ENCODE measurements at places on chromosomes 13 and 19. TPM values are rescaled to one million over a fixed set of nuclear protein-coding genes. Genes with fewer than 3 reads are reported as not detected.
A peak's percentile ranks its signal among the peaks of the same experiment; 100 is the strongest.

The PRR12 gene
- total RNA-seq: 2.7 TPM

The ZNF850 gene
- total RNA-seq: 1.2 TPM

The ADGRE2 gene
- not detected for total RNA-seq

The MATK gene
- total RNA-seq: not detected

The UPK1A gene
- total RNA-seq: not detected

DNA sequence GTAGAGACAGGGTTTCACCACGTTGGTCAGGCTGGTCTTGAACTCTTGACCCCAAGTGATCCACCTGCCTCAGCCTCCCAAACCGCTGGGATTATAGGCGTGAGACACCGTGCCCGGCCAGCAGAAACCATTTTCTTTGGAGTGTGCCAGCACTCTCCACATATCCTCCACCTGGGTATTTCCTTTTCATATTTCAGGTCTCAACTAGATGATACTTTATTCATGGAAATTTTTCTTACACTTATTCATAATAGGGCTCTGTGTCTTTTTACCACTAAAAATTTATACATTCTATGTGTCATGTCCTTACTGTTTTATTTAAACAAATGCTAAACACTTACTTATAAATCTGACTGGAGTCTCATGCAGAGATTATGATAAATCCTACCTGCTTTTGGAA is 305.9 kb downstream of the PCDH20 start:
- H3K27me3 ChIP-seq: no peaks in the 10 kb centered on the region
- no peaks in the 10 kb centered on the region for H3K4me1 ChIP-seq
- H3K4me3 ChIP-seq: no peak overlapping the region
- DNase-seq: no peak
- H3K36me3 ChIP-seq: no peaks in the 10 kb centered on the region
- H3K27ac ChIP-seq: no peak overlapping the region

DNA sequence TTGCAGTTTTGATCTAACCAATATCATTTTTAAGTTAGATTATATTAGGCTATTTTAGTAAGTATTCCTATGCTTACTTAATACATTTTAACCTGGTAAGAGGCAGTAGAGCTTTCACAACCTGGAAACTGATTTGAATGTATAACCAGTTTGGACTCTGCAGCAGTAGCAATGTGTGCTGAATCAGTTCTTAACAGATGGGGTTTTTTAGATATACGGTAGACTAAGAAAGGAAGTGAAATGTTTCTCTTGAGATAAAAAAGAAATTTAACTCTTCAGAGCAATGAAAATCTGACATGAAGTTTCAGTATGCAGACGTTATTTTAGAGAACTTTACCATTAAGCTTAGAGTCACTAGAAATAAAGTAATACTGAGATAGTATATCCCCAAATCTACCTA is 2.7 kb downstream of the NBEA start:
- no peak overlapping the region for H3K4me3 ChIP-seq
- no peaks in the 10 kb centered on the region for H3K27me3 ChIP-seq
- H3K36me3 ChIP-seq: no peaks in the 10 kb centered on the region
- H3K4me1 ChIP-seq: no peaks in the 10 kb centered on the region

DNA sequence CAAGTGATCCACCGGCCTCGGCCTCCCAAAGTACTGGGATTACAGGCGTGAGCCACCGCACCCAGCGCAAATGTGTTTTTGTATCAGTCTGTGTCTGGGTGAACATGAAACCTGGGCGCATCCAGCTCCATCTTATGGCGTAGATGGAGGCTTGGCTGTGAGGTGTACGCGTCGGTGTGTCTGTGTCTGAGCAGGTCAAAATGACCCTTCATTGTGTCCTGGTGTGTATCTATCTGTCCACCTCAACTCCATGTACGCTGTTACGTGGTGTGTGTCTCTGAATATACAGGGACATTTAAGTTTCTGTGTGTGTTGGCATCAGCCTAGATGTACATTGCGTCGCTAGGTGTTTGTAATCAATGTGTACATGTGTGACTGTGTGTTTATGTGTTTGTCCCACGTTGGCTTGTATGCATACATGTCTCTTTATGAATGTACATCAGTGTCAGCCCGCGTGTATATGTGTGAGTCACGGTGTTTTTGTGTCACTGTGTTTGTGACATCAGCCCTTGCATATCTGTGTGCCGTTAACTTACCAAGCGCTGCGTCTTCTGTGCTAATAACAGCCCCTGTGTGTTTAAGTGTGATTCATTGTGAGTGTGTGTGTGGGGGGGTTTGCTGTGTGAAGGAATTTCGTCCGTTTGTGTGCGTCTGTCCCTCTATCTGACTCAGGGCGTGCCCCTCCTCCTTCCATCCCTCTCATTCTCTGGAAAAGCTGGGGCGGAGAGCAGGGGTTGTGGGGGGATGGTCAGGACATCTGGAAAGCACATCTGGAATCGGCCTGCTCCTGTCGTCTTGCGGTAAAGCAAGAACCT is 6.4 kb downstream of the AXL start:
- peak overlapping the region; percentile 92 for H3K27ac ChIP-seq
- peak; percentile 99 for DNase-seq
- H3K4me1 ChIP-seq: peaks cover 63% of the 10 kb centered on the region
- H3K4me3 ChIP-seq: peak overlapping the region; percentile 56

DNA sequence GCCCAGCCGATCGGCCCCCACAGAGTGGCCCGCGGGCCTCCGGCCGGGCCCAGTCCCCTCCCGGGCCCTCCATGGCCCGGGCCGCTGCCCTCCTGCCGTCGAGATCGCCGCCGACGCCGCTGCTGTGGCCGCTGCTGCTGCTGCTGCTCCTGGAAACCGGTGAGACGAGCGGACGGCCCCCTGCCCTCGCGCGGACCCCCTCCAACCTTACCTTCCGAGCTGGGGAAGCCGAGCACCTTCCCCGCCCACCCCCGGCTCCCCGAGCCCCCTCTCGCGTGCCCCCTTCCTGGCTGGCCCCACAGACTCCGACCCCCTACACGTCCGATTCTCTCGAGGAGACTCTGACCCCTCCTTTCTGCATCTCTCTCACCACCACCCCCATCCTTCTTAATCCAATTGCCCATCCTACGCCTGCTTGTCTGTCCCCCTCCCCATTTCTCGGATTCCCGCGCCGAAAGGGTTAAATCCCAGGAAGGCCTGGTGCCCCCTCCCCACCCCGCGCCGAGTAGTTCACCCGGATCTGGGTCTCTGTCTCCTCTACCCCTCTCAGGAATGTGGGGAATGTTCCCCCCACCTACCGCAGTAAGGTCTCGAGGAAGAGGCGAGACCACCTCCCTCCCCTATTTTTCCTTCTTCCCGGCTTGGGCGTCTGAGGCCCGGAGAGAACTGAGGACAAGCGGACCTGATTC is 502 bp downstream of the NECTIN2 start:
- peak overlapping the region; percentile 76 for H3K27ac ChIP-seq
- peak overlapping the region; percentile 95 for H3K4me3 ChIP-seq
- peak; percentile 44 for DNase-seq
- no peaks in the 10 kb centered on the region for H3K36me3 ChIP-seq
- H3K27me3 ChIP-seq: no peaks in the 10 kb centered on the region
- peaks cover 17% of the 10 kb centered on the region for H3K4me1 ChIP-seq

DNA sequence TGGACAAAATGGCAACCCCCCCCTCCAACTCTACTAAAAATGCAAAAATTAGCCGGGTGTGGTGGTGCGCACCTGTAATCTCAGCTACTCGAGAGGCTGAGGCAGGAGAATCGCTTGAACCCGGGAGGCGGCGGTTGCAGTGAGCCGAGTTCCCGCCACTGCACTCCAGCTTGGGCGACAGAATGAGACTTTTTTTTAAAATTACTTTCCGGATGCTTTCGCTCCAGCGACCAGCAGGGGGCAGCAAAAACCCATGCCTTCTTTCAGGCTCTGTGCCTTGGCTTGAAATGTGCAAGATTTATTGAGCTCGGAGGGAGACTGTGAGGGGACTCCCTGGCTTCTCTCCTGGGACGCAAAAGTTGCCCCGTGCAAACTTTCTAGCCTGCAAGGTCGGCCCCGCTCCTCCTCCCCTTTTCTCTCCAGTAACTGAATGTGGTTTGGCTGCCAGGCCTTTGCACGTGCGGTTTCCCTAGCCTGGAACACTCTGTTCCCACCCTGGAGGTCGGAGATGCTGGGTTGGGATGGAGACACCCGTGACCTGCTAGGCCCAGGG is 61.4 kb upstream of the NFIC start:
- H3K36me3 ChIP-seq: no peaks in the 10 kb centered on the region
- DNase-seq: peak; percentile 75
- no peak overlapping the region for H3K4me3 ChIP-seq

DNA sequence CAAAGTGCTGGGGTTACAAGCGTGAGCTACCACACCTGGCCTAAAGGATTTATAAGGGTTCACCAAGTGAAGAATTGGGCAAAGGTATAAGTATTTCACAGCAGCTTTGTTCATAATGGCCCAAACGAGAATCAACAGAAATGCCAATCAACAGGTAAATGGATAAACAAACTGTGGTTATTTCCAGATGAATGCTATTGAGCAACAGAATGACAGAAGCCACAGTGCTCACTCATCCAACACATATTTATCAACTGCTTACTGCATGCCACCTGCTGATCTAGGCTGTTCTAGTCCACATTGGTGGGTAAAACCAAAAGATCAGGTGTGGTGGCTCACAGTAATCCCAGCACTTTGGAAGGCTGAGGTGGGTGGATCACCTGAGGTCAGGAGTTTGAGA is 27.7 kb downstream of the CACNA1A start:
- H3K27ac ChIP-seq: no peak overlapping the region
- H3K4me1 ChIP-seq: no peaks in the 10 kb centered on the region
- no peaks in the 10 kb centered on the region for H3K27me3 ChIP-seq
- no peak for DNase-seq
- no peak overlapping the region for H3K4me3 ChIP-seq
- H3K36me3 ChIP-seq: no peaks in the 10 kb centered on the region

- H3K27me3 ChIP-seq: peaks cover 70% of the 10 kb centered on the region
- no peak for DNase-seq
- H3K4me1 ChIP-seq: peaks cover 8% of the 10 kb centered on the region
- no peaks in the 10 kb centered on the region for H3K36me3 ChIP-seq
- H3K4me3 ChIP-seq: no peak overlapping the region
- H3K27ac ChIP-seq: no peak overlapping the region
Measured at GRCh38 chr13:26762745-26763345, 2.3 kb upstream of the GPR12 start.

- H3K4me1 ChIP-seq: no peaks in the 10 kb centered on the region
- DNase-seq: no peak
- H3K36me3 ChIP-seq: no peaks in the 10 kb centered on the region
- no peak overlapping the region for H3K4me3 ChIP-seq
- no peak overlapping the region for H3K27ac ChIP-seq
Measured at GRCh38 chr13:26957182-26957581, 196.6 kb upstream of the GPR12 start.

DNA sequence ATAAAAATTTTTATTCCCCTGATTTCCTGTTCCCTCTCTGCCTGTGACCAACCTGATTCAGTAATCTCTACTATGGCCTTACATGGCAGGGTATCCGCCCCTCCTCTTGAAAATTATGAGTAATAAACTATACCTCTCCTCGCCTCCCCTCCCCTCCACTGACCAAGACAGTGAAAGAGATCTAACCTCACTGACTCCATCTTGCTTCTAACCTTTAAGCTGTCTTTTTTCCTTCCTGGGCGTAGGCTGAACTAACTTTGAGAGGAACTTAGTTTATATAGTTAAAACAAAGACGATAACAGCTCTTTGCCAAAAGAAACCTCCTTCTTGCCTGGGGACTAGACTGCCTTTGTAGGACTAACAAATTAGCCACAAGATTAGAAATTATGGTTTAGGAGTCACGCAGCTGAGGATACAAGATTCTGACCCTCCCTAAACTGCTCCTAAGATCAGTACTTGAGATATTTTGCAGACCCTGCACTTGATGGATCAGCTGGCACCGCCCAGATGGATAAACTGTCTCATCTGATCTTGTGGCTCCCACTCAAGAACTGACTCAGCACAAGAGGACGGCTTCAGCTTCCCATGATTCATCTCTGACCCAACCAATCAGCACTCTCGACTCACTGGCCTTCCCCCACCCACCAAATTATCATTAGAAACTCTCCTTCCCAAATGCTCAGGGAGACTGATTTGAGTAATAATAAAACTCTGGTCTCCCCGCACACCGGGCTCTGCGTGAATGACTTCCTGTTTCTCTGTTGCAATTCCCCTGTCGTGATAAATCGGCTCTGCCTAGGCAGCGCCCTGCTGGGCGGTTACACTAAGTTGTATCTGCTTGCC is 187.1 kb downstream of the TDRD3 start:
- H3K4me3 ChIP-seq: peak overlapping the region; percentile 65
- DNase-seq: peak; percentile 92
- H3K27ac ChIP-seq: peak overlapping the region; percentile 84
- H3K27me3 ChIP-seq: peaks cover 7% of the 10 kb centered on the region
- H3K4me1 ChIP-seq: peaks cover 22% of the 10 kb centered on the region
- no peaks in the 10 kb centered on the region for H3K36me3 ChIP-seq

DNA sequence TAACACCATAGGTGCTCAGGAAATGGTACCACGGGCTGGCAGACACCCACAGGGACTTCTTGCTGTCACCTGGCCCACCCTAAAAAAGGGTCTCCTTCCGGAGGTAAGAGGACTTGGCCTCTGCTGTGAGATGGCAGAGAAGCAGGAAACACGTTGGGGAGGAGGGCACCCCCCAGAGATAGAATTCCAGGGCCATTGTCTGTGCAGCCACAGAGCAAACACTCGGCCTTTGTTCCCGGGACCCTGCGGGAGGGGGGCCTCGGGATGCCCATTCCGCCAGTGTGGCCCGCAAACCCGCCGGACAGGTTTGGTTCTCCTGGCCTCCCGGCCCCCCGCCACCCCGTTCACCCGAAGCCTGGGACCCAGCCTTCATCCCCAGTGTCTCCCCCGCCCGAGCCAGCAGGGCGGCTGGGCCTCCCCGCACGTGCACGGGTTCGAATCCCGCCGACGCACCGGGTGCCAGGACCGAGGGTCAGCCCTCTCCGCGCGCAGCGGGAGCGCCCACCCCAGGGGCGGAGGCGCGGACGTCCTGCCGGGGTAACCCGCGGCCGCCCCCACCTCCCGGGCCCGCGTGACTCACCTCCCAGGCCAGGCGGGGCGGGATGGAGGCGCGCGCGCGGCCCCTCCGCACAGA is 714 bp downstream of the PLPP2 start:
- peak; percentile 57 for DNase-seq
- peaks cover 17% of the 10 kb centered on the region for H3K27me3 ChIP-seq
- no peak overlapping the region for H3K27ac ChIP-seq
- no peaks in the 10 kb centered on the region for H3K36me3 ChIP-seq

GRCh38 chr13:46643165-46643777 is 90.3 kb downstream of the LRCH1 start:
- H3K4me3 ChIP-seq: no peak overlapping the region
- no peak overlapping the region for H3K27ac ChIP-seq
- H3K27me3 ChIP-seq: no peaks in the 10 kb centered on the region
- peaks cover 24% of the 10 kb centered on the region for H3K4me1 ChIP-seq
- DNase-seq: no peak

DNA sequence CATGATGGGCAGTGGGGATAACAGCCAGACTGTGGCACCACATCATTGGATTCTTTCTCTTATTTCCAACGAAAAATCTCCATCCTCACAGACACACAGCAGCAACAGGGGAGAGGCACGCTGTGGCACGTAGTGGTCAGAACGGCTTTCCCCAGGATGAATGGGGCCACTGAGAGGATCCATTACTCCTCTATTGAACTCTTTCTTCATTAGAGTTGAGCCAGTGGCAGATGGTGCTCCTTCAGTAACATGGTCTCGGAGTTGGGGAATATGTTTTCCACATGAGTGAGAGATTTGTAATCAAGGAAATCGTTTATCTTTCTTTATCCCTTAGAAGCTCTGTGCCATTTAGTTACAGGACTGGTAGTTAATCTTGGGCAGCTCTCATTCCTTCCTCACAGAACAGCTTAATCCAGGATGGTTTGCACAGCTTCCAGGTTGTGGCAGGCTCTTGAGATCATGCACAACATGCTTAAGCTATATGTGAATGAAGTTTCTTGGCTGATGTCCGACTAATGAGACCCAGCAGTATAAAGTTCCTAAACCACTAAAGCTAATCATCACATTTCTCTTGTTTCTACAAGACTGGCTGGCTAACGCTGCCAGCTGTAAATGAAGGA is 180.5 kb upstream of the SLC10A2 start:
- DNase-seq: no peak
- no peaks in the 10 kb centered on the region for H3K27me3 ChIP-seq
- no peak overlapping the region for H3K4me3 ChIP-seq
- no peaks in the 10 kb centered on the region for H3K4me1 ChIP-seq
- H3K27ac ChIP-seq: no peak overlapping the region
